HuH-7.5 (cell line): ENCODE measurements at places on chromosomes 4 and X.

GRCh38 chr4:138039010-138039409 is 203.1 kb downstream of the SLC7A11 start:
- DNase-seq = no peak

DNA sequence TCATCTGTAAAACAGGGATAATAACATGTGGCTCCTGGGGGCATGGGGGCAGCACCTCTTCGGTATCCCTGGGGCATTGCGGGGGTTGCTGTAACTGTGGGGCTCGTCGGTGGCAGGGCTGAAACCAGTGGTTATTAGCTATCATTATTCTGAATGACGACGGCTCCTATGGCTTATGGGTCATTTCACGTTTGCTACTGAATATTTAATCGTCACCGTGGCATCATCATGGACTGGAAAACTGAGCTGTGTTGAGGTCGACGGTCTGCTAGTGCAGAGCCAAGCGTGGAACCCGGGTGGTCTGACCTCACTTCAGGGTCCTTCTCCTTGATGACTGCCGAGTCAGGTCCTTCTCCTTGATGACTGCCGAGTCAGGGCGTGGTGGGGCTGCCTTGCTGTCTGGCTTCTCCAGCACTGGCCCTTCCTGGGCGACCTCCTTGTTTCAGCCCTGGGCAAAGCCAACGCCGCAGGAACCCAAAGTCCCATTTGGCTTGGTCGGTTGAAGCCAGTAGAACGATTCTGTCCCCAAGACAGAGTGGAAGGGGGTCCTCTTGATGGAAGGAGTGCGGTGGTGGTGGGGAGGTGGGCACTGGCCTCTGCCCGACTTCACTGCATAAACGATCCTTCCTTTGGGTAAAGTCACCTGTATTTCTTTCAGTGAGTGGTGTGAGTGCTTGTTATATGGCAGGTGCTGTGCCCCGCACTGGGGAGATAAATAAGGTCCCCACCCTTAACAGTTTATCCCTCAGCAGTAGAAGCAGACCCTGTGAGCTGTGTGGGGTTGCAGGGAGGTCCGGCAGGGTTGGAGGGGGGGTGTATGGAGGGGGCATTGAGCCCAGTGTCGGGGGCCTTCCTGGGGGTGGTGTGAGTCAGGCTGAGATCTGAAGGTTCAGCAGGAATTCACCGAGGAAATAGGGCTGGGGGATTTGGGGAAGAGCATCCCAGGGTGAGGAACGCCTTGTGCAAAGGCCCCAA is 40.8 kb downstream of the PSAPL1 start:
- no peak for DNase-seq

- DNase-seq = no peak
Measured at GRCh38 chr4:11898796-11899195, 470.1 kb upstream of the HS3ST1 start.

GRCh38 chr4:655464-656151 is 18.5 kb downstream of the ATP5ME start:
- DNase-seq = no peak

DNA sequence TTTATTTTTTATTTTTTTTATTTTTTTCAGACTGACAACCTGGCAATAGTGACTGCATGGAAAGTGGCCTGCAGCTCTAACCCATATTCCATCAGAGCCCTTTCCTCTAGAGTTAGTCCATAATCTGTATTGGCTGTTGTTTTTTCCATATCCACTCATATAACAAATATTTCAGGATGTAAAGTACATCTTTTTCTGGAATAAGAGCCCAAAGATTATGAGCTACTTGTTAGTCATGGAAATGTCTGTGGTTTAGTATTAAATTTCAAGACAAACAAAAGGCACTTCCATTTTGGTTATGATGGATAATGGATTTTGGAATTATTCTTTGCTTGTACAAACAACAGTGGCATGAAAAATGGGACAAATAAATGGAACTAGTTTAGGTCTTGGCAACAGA is 296.0 kb upstream of the HS3ST1 start:
- no peak for DNase-seq

DNA sequence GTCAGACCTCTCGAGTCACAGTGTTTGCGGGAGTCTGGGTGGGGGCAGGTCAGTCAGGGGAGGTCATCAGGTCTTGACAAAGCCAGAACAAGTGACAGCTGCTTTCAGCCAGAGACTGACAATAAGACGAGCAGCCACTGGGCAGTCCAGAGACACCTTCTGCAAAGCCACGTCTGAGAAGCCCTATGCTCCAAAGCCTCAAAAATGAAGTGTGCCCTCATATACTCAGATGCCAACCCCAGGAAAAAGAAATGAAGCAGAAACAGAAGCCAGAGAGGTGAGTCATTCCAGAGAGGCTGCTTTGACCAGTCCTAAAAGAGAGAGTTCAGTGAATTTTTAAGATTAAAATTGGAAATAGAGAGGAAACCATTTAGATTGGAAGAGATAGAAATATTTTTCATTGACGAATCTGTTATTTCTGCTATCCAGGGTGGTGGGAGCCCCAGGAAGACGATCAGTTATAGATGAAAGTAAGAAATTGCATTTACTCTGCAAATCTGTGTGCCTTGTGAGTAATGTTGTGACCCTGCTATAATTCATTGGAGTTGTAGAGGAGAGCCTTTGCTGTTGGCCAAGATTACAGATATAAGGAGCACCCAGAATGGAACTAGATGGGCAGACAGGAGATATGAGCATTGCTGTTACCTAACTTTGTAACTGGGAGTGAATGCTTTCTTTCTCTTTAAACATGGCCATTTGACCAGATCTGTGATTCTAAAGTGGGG is 77.9 kb downstream of the LRRC66 start:
- no peak for DNase-seq
